ENCODE measurements at places on chromosomes 1 and 21.
A peak's percentile ranks its signal among the peaks of the same experiment; 100 is the strongest.

- no peak for DNase-seq
These were observed 27.2 kb downstream of the MCOLN2 start for GRCh38 chr1:84969489-84970250.

DNA sequence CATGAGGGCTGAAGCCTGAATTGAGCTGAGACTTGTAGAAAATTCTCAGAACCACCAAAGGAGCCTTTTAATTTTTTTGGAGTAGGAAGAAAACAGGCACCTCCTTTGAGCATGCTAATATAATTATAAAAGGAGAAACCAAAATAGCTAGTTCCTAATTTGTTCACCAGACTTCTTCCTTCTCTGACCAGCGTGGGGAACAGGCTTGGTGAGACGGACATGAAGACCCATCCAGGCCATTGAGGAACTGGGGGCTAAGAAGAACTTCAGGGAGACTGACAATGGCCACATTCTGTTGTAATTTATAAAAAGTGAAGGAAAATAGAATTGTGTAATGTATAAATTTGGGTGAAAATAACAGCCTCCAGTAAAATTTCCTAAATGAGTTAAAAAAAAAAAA lies 62.6 kb downstream of the MAN1C1 start:
- no peak for DNase-seq

DNA sequence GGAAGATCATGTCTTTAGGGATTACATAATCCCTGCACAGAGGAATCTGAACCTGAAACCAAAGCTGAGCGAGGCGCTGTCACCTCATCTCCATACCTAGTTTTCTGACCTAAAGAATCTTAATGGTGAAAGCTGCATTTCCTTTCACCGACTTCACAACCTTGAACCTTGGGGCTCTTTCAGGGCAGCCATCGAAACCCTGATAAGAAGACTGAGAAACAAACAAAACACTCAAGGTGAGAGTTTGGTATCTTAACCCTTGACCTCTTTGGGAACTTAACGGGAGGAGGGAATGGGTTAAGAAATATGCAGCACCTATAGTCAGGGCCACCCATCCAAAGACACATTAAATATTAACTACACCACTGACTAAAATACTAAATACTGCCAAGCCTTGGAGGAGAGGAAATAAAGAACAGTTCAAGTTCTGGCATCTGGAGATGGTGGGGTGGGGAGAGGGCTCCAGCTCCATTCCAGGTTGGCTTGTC lies 2.0 kb downstream of the C1orf116 start:
- DNase-seq = no peak

DNA sequence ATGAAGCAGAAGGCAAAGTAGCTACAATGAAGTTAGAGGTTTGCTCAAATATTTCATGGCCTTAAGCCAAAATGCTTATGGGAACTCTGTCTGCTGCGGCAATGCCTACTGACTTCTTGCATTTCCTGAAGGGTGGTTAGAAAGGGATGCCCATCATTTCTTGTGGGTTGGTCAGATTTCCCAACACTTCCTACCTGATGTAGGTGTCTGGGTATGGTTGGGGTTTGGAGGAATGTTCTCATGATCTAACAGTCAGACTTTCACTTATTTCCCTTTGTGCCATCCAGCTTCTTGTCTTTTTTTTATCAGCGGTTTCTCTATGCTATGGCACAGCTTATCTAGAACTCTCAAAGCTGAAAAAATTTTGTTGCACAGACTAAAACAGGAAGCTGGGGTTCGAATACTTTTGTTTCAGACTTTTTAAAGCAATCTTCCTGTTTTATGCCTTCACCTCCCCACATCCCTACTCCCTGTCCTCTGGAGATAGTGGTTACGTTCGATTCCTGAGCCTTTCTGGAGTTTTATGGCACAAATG lies 307.7 kb downstream of the USP25 start:
- no peak for DNase-seq

- no peak for DNase-seq
These were observed 48.7 kb upstream of the PCP4 start for GRCh38 chr21:39818557-39818956.

DNA sequence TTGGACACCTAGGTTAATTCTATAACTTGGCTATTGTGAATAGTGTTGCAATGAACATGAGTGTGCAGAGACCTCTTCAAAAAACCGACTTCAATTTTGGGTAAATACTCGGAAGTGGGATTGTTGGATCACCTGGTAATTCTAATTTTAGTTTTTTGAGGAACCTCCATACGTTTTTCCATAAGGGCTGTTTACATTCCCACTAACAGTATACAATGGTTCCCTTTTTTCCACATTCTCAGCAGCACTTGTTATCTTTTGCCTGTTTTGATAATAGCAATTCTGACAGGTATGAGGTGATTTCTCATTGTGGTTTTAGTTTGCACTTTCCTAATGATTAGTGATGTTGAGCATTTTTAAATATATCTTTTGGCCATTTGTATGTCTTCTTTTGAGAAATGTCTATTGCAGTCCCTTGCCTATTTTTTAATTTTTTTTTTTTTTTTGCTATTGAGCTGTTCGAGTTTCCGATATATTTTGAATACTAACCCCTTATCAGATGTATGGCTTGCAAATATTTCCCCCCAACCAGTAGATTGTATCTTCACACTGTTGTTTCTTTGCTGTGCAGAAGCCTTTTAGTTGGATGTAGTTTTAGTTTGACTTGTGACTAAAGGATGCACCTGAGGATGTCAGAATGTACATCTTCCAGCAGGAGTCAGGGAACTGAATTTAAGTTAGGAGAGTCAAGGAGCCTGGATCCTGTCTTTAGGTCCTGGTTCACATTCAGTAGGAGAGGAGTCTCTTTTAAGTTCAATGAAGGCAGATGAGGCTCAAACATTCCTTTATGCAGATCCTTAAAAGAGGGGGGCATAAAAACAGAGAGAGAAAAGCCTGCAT lies 120.0 kb downstream of the S1PR1 start:
- DNase-seq = no peak

GRCh38 chr1:8908388-8909151 lies 30.1 kb upstream of the ENO1 start:
- DNase-seq = no peak

- peak; percentile 92 for DNase-seq
These were observed 33.9 kb upstream of the SELENON start for GRCh38 chr1:25765923-25766589.

DNA sequence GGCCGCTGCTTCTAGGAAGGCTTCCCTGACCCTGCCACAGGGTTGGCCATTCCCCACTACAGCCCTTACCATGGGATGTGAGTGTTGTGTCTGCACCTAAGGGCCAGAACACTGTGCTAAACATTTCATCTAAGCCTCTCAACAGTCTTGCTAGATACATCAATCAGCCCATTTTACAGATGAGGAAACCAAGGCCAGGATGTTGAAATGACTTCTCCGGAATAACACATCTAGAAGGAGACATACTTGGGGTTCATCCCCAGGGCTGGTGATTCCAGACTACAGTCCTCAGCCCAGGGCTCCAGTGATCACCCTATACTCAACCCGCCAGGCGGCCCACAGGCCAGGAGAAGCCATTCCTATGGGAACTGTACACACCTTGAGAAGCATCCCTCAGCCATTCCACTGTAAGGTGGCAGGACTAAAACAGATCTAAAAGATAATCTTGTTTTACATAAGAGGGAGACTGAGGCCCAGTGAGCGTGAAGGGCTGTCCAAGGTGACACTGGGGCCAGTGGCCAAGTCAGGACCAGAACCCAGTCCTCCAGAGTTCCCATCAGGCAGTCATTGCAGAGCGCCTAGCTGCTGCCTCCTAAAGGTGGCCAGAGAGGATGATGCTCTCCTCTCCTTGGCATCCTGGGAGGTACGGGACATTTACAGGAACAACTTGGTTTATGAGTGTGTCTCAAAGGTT lies 119.5 kb downstream of the GLIS1 start:
- no peak for DNase-seq

GRCh38 chr1:9368356-9368755 lies 75.7 kb downstream of the SPSB1 start:
- DNase-seq = no peak

All from DMS 273 treated with DMSO at 0.1 percent for 48 hours (cell line).